CD8-positive, alpha-beta memory T cell (primary cell): ENCODE measurements at places on chromosomes 4 and X. TPM values are rescaled to one million over a fixed set of nuclear protein-coding genes. Genes with fewer than 3 reads are reported as not detected.

DNA sequence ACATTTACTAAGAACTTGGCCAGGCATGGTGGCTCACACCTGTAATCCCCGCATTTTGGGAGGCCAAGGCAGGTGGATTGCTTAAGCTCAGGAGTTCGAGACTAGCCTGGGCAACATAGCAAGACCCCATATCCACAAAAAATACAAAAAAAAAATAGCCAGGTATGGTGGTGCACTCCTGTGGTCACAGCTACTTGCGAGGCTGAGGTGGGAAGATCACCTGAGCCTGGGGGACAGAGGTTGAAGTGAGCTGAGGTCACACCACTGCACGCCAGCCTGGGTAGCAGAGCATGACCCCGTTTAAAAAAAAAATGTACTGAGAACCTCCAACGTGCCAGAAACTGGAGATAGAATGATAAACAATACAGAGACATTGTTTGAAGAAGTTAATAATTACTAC is 8.0 kb downstream of the OPRPN start:
- H3K4me1 ChIP-seq, result no peaks in the 10 kb centered on the region
- H3K27ac ChIP-seq, result no peak overlapping the region
- no peaks in the 10 kb centered on the region for H3K27me3 ChIP-seq
- H3K36me3 ChIP-seq, result no peaks in the 10 kb centered on the region
- no peak for DNase-seq

GRCh38 chrX:139724626-139725025 is 16.7 kb upstream of the MCF2 start:
- no peaks in the 10 kb centered on the region for H3K36me3 ChIP-seq
- no peak overlapping the region for H3K27ac ChIP-seq

DNA sequence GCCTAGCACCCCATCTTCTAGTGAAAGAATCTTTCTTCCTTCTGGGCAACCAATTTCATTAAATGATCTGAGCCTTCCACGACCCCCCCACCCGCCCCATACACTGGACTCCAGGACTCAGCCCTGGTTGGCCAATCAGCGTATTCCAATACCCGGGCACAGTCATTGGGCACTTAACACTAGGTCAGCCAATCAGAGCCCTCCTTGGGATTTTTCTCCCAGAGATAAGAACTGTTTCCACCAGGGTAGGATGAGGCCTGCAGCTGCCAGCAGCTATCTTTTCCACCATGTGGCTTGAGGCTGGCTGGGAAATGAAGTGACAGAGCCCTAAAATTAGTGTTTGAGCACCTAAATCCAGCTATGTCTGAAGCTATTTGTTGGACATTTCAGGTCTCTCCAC is 418.8 kb downstream of the BCOR start:
- no peak overlapping the region for H3K27ac ChIP-seq
- no peaks in the 10 kb centered on the region for H3K4me1 ChIP-seq
- H3K36me3 ChIP-seq, result no peaks in the 10 kb centered on the region
- no peak for DNase-seq
- H3K27me3 ChIP-seq, result no peaks in the 10 kb centered on the region
- H3K4me3 ChIP-seq, result no peak overlapping the region

- H3K27ac ChIP-seq, result no peak overlapping the region
- H3K4me3 ChIP-seq, result no peak overlapping the region
- no peaks in the 10 kb centered on the region for H3K4me1 ChIP-seq
- H3K27me3 ChIP-seq, result no peaks in the 10 kb centered on the region
Measured at GRCh38 chr4:148151806-148152205, 290.4 kb downstream of the NR3C2 start.

DNA sequence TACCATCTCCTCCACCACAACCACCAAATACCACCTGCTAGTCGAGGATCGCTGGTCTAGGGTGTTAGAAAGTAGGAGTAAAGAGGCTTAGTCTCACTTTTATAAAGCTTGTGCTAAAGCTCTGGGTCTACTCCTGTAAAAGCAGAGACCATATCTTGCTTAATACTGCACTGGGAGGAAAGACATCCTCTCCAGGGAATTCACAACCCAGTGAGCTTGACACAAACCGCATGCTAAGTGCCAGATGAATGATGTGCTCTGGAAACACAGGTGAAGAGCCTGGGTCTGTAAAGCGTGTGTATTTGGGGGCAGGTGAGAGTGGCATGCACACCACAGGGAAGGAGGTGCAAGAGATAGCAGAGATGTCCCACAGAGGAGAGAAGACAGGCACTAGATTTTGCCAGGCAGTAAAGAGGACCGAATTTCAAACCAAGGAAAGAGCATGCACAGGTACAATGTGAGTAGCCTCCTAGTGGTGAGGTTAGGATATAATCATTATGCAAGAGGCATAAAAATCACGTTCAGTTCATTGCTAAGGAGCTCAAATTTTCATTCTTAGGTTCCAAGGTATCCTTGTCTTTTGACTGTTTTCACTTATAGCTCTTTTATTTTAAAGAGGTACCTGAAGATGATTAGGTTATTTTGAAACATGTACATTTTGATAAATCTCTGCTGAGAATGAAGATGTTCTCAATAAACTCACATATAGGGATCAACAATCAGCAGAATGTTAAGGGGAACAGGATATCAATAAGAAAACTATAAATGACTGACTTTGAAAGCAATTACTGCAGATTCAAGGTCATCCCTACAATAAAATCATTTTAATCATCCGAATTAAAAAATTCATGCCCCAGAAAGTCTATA is 20.7 kb downstream of the TAPT1 start:
- H3K36me3 ChIP-seq, result no peaks in the 10 kb centered on the region
- no peak overlapping the region for H3K4me3 ChIP-seq
- H3K27me3 ChIP-seq, result no peaks in the 10 kb centered on the region
- H3K4me1 ChIP-seq, result peaks cover 6% of the 10 kb centered on the region

GRCh38 chrX:40476958-40477357 is 103.8 kb upstream of the ATP6AP2 start:
- H3K4me3 ChIP-seq, result no peak overlapping the region
- no peaks in the 10 kb centered on the region for H3K36me3 ChIP-seq
- H3K4me1 ChIP-seq, result peaks cover 5% of the 10 kb centered on the region
- H3K27me3 ChIP-seq, result no peaks in the 10 kb centered on the region
- H3K27ac ChIP-seq, result no peak overlapping the region

DNA sequence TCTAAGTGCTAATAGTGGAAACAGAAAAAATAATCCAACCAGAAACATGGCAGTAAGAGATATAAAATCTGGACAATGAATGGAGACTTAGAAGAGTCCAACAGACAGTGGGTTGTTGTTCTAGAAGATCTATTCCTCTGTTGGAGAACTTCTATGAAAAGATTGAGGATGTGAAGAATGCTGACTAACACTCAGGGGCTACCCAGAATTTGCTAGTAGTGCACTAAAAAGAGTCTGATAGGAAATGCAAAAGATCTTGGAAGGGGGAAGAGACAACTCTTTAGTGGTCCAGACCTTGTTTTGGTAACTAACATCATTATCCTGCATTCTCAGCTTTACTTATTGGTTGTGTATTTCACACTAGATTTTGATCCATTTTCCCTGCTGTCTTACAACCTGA is 77.9 kb downstream of the SMARCA1 start:
- no peaks in the 10 kb centered on the region for H3K36me3 ChIP-seq
- H3K27me3 ChIP-seq, result no peaks in the 10 kb centered on the region
- DNase-seq, result no peak
- no peak overlapping the region for H3K27ac ChIP-seq

The ASB12 gene
- not detected for total RNA-seq
